ENCODE measurements at places on chromosomes 2 and 18.

- no peak for DNase-seq
Observed at GRCh38 chr2:2756886-2757285, 425.8 kb upstream of the MYT1L start.

DNA sequence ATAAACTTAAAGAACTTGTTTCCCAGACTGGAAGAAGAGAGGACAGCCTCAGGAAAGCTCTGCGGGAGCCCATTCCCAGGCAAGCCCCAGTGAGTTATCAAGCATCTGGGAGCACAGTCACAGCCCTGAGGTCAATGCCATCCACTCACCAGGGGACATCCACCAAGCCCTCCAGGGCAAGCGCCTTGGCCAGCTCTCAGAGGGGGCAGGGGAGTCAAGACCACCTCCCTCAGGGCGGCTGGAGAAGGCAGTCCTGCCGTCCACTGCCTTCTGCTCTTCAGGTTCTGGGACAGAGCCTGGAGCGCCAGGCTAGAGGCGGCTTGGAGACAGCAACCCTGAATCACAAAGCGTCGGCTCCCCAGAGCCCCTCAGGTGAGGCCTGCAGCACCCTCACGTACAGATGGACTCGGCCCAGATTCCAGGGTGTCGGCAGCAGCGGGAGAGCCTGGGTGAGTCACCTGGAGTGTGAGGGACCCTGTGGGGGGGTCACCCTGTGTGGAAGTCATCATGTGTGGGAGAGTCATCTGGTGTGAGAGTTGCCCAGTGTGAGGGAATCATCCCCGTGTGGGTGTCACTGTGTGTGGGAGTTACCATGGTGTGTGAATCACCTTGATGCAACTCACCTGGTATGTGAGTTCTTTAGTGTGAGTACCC is 100.9 kb upstream of the TEX51 start:
- no peak for DNase-seq

GRCh38 chr2:239781454-239781853 is 243.7 kb downstream of the NDUFA10 start:
- DNase-seq = no peak

- no peak for DNase-seq
Observed at GRCh38 chr18:64707052-64707451, 558.2 kb upstream of the LINC00305 start.

DNA sequence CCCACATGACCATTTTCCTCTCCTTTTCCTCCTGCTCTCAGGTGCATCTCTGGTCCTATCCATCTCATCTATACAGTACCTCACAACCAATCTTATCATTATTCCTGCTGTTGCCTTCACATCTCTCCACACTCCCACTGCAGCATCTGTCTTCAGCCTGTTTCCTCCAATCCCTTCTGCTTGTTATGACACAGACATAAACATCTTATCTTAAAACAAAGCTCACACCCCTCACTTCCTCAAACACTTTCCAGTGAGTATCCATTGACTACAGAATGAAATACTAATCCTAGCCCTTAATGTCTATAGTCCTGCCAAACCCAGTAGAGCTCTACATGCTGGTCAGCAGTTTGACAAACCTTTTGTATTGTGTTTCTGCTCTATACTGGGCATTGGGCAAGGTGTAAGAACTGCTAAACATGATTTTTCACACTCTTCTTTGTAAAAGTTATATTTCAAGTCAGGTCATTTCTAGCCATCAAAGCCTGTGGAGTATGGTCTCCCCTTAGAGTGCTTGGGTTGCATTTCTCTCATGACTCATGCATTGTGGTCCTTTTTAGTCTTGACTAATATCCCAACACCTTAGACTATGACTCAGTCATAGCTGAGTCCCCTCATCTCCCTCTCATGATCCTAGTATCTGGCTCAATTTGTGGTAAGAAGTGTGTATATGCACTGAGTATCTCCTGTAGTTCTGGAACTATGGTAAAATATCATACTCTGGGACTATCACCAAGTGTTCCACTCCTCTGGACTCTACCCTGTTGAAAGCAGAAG is 187.0 kb downstream of the CYRIA start:
- DNase-seq = no peak

DNA sequence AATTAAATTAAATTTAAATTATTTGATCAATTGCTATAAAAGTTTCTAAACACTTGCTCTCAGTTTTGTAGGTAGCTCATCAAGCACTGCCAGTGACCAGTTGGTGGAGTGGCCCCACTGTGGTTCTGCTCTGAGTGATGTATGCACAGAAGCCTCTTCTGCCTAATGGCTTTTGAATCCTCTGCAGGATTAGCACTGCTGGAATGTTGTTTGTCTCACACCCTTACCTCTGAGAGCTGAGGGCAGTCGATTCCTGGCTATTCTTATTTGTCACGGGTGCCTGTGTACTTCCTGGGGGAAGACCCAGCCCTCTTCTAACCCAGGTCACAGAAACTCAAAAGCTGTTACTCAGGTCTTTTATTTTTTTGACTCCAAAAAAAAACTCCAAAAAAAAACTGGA is 9.5 kb downstream of the CAPN14 start:
- DNase-seq = no peak

DNA sequence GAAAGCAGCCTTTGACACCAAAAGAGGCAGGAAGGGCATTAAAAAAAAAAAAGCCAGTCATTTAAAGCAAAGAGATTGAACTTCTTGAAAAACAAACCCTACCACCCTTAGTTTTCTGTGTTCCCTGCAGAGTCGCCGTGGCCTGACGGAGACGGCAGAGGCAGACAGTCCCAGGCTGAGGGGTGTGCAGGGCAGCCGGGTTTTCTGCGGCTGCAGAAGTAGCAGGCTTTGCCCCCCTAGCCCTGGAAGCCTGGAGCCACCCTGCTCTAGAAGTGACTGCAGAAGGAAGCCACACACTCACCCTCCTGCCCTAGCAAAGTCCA is 2.8 kb downstream of the INPP5D start:
- no peak for DNase-seq

DNA sequence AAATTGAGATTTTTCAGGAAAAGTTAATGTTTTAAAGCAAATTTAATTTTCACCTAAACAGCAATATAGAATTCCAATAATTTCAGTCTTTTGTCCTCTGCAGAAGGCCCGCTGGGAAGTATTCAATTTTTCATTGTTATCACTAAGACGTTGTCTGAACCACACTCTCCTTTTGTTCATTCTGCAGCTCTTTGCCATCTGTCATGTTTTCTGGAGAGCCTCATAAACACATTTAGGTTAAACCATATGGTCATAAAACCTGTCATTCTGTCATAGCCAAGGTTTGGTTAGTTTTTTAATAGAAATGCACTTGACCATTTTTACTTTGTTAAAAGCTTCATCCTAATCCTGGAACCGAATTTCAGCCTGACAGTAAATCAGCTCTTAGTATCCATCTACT is 54.0 kb upstream of the PGAP1 start:
- no peak for DNase-seq

- DNase-seq = no peak
Observed at GRCh38 chr2:127277028-127277427, 16.9 kb downstream of the ERCC3 start.

GRCh38 chr2:203809991-203810510 is 57.5 kb upstream of the CTLA4 start:
- no peak for DNase-seq

GRCh38 chr2:68044099-68044498 is 18.7 kb downstream of the C1D start:
- DNase-seq = no peak

GRCh38 chr2:31390324-31390723 is 24.2 kb downstream of the XDH start:
- no peak for DNase-seq

DNA sequence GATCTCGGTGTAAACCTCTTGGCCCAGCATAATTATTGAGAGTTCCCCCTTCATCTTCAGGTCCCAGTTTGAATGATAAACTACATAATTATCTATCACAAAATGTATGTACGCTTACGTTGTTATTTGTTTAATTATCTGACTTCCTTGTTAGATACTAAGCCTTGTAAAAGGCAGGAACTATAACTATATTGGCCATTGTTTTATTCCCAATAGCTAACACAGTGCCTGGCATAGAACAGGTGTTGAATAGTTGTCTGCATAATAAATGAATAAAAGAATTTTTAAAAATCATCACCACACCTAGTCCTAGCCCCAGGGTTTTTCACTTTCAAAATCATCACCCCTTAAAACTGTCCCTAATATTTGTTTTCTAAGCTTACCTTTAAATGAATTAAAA is 207.9 kb downstream of the MREG start:
- no peak for DNase-seq

GRCh38 chr2:117801826-117802225 is 12.7 kb upstream of the DDX18 start:
- no peak for DNase-seq

DNA sequence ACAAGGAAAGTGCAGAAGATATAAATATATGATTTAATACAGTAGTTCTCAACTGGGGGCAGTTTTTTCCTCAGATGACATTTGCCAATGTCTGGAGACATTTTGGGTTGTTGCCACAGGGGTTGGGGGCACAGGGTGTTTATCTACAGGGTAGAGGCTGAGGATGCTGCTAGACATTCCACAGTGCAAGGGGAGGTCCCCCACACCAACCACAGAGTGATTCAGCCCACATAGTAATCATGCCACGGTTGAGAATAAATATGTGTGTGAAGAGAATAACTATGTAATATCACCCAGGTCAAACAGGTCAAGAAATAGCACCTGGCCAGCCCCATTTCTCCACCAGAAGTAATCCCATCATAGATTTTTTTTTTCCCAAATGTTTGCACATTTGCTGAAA is 17.9 kb downstream of the DYSF start:
- no peak for DNase-seq

DNA sequence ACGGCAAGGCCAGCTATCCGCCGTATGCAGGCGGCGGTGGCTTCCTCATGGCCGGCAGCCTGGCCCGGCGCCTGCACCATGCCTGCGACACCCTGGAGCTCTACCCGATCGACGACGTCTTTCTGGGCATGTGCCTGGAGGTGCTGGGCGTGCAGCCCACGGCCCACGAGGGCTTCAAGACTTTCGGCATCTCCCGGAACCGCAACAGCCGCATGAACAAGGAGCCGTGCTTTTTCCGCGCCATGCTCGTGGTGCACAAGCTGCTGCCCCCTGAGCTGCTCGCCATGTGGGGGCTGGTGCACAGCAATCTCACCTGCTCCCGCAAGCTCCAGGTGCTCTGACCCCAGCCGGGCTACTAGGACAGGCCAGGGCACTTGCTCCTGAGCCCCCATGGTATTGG is 3.1 kb downstream of the B3GNT7 start:
- no peak for DNase-seq

DNA sequence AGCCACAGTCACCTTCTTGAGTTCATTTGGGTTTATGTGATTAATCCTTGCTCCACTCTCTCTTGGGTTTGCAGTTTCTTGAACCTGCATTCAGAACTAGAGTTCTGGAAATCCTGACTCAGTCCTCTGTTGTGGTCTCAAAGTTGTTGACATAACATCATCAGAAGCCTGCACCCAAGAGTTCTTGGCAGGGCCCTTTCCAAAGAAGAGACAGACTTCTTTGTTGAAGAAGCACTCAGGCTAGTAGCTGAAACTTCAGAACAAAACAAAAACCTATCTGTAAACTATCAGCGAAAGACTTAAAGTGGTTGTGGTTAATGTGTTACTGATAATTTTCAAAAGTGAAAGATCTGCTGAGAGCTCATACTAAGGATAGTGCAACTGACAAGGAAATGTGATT is 120.8 kb downstream of the FAM168B start:
- DNase-seq = no peak

DNA sequence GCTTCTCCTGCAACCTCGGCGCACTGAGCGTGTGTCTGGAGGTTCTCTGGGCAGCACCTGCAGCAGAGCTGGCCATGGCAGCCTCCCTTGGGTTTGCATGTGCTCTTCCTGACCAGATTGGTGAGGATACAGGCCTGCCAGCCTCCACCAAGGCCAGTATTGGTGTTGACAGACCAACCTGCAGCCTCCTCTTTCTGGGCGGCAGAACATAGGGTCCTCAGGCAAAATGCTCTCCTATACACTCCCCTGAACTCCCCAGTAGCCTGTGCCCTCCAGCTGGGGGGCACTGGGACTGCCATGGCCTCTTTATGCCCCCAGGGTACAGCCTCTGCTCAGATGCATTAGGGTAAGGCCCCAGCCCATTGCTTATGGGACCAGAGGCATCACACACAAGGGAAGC is 131.9 kb upstream of the SPRED2 start:
- no peak for DNase-seq

DNA sequence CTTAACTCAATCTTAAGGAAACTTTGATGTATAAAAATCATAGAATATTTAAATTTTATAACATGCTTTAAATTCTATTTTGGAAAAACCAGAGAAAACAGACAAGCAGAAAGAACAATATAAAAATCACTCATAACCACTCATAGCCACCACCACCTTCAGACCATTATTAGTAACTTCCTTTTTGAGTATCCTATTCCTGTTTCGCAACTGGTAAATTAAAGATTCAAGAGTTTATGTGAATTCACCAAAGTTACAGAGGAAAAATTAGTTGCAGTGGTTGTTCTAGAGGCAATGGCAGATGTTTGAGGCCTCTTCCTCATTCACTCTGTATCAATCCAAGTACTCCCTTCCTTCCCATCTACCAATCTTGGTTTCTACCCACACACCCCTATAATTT is 49.3 kb upstream of the PROKR1 start:
- no peak for DNase-seq

DNA sequence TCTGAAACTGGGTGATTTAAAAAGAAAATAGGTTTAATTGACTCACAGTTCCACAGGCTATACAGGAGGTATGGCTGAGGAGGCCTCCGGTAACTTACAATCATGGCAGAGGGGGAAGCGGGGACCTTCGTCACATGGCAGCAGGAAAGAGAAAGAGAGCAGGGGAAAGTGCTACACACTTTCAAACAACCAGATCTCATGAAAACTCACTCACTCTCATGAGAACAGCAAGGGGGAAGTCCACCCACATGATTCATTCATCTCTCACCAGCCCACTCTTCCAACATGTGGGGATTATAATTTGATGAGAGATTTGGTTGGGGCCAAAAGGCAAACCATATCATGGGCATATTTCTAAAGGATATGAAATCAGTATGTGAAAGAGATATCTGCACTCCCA is 12.0 kb upstream of the ARHGAP15 start:
- DNase-seq = no peak

DNA sequence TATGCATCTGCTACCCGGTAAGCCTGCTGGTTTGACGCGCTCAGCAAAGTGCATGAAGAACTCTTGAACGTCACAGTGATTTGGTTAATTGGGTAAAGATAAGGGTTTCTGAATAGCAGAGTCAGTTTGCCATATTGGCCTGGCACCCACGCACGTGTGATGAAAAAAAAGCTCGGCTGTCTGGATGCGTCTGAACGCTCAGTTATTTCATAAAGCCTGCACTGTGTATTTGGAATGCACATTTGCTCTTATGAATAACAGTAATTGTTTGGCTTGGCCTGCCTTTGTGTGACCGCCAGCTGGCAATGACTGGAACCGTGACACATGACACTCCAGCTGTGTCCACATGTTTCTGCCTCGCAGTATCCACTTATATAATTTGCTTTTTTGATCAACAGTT is 129.2 kb upstream of the MEIS1 start:
- peak; percentile 59 for DNase-seq

GRCh38 chr18:8389391-8390340 is 219.6 kb upstream of the RAB12 start:
- DNase-seq = peak; percentile 59

GRCh38 chr2:96090196-96090926 is 26.0 kb downstream of the ADRA2B start:
- no peak for DNase-seq
